ENCODE measurements at places on chromosomes 3 and 15. TPM values are rescaled to one million over a fixed set of nuclear protein-coding genes. Genes with fewer than 3 reads are reported as not detected.
A peak's percentile ranks its signal among the peaks of the same experiment; 100 is the strongest.

GRCh38 chr3:29382409-29382808 is 101.5 kb downstream of the RBMS3 start:
- no peak for DNase-seq

GRCh38 chr3:48466386-48467109 is 20.0 kb downstream of the ATRIP start:
- DNase-seq, result peak; percentile 41

SLC24A5 gene
- total RNA-seq, result not detected

DNA sequence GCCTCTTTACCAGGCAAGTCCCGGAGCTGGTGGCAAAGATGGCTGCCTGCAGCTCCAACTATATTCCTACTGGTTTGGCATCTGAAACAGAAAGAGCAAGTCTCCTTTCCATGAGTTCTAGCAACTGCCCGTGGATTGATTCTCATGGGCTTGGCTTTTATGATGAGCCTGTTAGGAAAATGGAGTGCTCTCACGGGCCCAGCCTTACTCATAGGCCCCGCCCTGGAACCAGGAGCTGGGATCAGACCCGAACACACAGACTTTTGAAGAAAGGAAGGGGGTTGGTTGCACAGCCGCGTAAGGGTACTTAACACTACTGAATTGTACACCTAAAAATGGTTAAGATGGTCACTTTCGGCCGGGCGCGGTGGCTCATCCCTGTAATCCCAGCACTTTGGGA is 2.9 kb downstream of the NRROS start:
- no peak for DNase-seq

- DNase-seq, result no peak
These were observed 129.5 kb downstream of the TFDP2 start for GRCh38 chr3:142019794-142020320.

GRCh38 chr15:65042776-65043327 is 2.3 kb upstream of the SLC51B start:
- DNase-seq, result no peak

CCR2 gene
- total RNA-seq, result not detected

DNA sequence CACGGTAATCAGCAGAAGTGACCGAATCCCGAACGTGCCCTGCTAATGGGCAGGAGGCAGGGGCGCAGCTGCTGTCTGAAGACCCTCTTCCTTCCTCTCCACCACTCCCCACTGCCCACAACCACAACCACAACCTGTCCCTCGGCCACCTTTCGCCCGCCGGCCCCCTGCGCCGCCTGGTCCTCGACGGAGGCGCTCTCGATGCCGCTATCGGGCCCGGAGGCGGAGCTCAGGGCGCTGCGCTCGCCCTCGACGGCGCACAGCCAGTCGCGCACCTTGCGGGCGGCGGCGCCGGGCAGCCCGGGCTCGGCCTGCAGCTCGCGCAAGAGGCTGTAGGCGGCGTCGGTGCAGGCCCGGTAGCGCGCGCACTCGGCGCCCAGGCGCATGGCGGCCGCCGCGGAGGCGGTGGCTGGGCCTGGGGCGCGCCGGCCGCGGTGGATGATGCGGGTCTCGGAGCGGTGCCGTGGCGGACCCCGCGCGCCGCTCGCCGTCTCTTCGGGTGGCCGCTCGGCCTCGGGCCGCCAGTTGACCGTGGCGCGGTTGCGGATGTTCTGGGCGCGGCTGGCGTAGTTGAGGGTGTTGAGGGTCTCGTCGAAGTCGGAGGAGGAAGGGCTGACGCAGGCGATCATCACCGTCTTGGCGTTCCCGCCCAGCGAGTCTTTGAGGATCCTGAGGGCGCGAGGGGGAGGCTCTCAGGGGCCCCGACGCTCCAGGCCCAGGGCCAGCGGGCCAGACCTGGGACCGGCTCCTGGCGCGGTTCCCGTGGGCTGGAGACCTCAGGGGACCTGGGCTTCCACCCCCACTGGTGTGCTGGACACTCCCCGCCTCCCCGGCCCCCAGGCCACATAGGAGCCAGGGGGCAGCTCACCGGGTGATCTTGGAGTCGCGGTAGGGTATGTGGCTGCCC is 6.9 kb downstream of the KIF7 start:
- DNase-seq, result no peak

DNA sequence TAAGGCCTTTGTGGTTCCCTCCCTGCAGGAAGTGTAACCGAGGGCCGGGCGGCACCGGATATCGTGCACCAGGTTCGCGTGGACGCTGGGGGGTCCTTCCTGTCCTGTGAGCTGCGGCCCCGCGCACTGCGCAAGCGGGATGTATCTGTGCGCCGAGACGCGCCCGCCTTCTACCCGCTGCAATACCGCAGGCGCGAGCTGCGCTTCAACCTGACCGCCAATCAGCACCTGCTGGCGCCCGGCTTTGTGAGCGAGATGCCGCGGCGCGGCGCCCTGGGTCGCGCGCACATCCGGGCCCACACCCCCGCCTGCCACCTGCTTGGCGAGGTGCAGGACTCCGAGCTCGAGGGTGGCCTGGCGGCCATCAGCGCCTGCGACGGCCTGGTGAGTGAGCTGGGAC is 35.9 kb downstream of the SAXO2 start:
- peak; percentile 75 for DNase-seq

- no peak for DNase-seq
These were observed 854 bp upstream of the NPTN start for GRCh38 chr15:73633991-73634495.

CCR1 gene
- total RNA-seq, result 0.14 TPM

- no peak for DNase-seq
These were observed 38.2 kb downstream of the FEZF2 start for GRCh38 chr3:62335196-62335595.

RARRES1 gene
- not detected for total RNA-seq

PCSK6 gene
- total RNA-seq, result 4.0 TPM

COX5A gene
- total RNA-seq, result 363 TPM

GRCh38 chr15:48652510-48653076 is 7.1 kb upstream of the FBN1 start:
- no peak for DNase-seq

TGM5 gene
- 0.38 TPM for total RNA-seq
